Urinary bladder (tissue), 4 donors: ENCODE measurements at places on chromosomes 16 and 17. TPM values are rescaled to one million over a fixed set of nuclear protein-coding genes. Genes with fewer than 3 reads are reported as not detected.

CES3 gene
- total RNA-seq = not detected

GJC1 gene
- total RNA-seq = 63.2 TPM

DNA sequence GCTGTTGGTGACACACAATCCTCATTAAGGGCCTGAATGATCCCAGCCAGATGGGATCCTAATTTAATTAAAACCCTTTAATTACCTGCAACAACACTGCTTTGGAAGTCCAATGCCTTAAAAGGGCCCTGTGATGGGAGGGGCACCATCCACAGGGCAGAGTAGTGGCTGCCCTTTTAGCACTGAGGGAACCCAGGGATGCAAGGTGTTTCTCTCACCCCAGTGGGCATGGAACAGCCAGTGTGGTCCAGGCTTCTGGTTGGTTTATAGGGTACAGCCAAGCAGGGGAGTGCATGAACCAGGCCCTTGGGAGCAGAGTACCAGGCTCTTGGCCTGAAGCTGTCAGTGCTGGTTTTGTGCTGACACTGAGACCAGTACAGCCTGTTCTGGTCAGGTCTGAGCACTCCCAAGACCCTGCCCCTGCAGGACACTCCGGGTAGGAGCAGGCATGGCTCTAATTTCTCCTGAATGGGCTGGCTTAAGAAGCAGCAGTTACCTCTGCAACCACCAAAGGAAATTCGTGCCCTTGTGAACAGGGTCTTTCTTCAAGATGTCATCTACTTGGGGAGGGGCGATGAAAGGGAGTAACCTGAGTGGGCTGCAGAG lies 9.9 kb downstream of the NXPH3 start:
- DNase-seq = no peak

DNA sequence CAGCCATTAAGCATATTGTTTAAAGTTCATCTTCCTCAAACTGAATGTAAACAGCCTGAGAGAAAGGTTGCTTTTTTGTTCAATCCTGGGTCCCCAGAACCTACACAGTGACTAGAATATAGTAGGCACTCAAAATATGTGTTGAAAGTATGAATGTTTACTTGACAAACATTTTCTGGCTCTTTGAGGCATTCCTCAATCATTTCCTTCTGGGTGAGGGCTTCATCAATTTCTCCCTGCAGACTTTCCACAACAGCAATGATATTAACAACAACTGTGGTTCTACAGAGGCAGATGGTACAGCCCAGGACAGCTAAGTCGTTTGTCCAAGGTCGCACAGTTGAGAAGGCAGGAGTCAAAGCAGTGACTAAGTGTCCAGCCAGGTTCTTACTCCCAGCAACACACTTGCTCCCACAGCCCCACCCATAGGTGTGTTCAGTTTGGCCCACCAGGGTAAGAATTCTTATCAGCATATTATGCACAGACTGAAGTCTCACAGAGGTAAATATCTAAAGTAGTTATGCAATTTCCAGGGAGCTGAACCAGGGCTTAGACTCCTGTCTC lies 61.1 kb downstream of the HS3ST3B1 start:
- no peak for DNase-seq

- DNase-seq = no peak
Observed at GRCh38 chr16:86062271-86062965, 163.5 kb downstream of the IRF8 start.

- DNase-seq = no peak
Observed at GRCh38 chr17:2436316-2436905, 35.6 kb upstream of the MNT start.

GRCh38 chr16:75420987-75421819 lies 12.1 kb downstream of the CFDP1 start:
- DNase-seq = no peak

- no peak for DNase-seq
Observed at GRCh38 chr17:6654841-6655731, 3.5 kb downstream of the C17orf100 start.

DNA sequence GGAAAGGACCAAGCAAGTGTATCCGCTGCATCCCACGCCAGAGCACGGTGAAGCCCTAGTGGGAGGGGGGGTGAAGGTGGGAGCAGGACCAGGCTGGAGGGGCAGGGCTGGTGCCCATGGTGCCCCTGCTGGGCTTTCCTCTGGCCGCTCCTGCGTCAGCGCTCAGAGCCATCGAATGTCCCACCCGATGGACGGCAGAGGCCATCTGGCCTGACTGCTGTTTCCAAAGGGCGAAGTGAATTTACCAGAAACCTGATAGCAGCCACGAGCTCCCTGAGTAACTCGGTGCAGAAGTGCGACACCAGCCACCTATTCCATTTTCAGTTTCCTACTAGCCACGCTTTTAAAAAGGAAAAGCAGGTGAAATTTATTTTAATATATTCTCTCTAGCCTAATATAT lies 203.6 kb upstream of the CIBAR2 start:
- no peak for DNase-seq
